ENCODE measurements at places on chromosomes 2 and 18.

GRCh38 chr18:31303771-31304170 is 14.2 kb upstream of the DSG1 start:
- no peak for DNase-seq

GRCh38 chr18:58400331-58400870 is 228.5 kb downstream of the ALPK2 start:
- DNase-seq, result peak; percentile 59

GRCh38 chr2:65320042-65320725 is 92.6 kb downstream of the ACTR2 start:
- peak; percentile 35 for DNase-seq

GRCh38 chr2:119415630-119416029 is 16.0 kb upstream of the TMEM37 start:
- no peak for DNase-seq

- no peak for DNase-seq
These were observed 174.1 kb upstream of the RASGRP3 start for GRCh38 chr2:33302348-33302747.

DNA sequence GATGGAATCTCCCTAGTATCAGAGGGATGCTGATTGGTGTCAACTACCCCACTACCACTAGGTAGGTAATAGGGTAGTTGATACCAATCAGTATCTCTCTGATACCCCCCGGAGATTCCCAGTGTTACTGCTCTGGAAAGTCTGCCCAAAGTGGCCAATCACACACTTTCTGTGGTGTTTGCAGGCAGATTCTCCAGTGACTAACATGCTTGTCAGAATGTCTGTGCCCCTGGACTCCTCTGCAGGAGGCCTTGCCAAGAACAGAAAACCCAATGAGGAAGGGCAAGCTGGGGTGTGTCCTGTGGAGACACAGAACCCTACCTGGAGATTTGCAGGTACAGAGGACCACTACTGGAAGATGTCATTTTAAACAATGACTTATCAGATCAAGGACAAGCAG is 135.1 kb downstream of the RIT2 start:
- DNase-seq, result no peak

DNA sequence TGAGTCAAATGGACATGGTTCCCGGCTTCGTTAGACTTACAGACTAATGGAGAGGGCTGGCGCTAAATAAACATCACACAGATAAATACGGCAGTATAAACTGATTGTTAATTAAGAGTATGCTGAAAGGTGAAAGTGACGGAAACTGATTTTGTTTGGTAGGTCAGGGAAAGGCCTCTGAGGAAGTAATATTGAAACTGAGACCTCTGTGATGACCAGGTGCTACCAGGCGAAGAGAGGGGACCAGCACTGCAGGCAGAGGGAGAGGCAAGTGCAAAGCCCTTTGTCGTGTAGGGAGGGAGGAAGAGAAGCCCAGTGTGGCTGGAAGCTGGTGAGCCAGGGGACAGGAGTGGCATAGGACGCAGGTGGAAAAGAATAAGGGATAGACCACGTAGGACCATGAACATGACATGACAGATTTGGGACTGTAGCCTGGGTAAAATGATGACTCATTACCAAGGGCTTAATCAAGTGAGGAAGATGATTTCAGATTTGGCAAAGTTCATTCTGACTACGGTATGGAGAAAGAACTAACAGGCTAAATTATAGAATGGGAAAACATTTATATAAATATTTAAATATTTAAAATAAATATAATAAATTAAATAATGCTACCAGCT is 433.1 kb downstream of the NCKAP5 start:
- DNase-seq, result no peak

GRCh38 chr2:54482715-54483114 is 26.6 kb downstream of the SPTBN1 start:
- DNase-seq, result peak; percentile 95

DNA sequence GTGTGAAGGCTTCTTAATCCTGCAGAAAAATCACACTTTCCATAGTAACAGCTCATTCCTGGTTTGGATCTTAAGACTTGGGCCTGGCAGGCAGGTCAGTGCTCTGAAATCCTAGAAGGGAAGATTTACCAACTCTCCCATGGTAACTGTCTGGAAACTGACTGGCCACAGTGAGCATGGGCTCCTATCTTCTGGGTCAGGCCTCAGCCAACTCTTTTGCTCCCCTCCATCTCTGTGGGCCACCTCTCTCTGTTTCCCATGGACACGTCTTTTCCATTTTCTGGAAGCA is 86.7 kb downstream of the ACAA2 start:
- no peak for DNase-seq

DNA sequence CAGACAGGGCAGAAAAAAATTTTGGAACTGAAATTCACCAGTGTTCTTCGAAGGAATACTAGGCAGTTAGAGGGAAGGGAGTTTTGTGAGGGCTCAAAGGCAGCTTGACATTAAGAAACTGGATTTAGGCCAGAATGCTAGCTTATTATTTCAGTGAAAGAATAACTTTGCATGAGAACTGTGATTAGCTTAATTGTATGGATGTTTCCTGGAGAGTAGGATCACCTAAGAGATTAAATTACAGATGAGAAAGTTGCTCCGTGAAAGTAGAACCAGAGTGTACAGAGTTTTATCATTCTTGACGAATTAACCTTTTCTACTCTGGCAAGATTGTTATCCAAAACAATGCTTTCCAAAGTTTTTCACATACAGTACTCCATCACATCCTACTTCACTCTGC is 6.2 kb downstream of the SPAG16 start:
- no peak for DNase-seq

DNA sequence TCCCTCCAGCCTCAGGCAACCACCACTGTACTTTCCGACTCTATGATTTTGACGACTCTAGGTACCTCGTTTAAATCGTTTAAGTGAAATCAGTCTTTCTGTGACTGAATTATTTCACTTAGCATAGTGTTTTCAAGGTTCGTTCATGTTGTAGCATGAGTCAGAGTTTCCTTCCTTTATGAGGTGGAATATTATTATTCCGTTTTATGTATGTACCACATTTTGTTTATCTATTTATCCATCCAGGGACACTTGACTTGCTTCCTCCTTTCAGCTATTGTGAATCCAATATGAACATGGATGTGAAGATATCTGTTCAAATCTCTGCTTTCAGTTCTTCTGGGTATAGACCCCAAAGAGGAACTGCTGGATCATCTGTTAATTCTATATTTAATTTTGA is 19.1 kb downstream of the IL1R2 start:
- no peak for DNase-seq

DNA sequence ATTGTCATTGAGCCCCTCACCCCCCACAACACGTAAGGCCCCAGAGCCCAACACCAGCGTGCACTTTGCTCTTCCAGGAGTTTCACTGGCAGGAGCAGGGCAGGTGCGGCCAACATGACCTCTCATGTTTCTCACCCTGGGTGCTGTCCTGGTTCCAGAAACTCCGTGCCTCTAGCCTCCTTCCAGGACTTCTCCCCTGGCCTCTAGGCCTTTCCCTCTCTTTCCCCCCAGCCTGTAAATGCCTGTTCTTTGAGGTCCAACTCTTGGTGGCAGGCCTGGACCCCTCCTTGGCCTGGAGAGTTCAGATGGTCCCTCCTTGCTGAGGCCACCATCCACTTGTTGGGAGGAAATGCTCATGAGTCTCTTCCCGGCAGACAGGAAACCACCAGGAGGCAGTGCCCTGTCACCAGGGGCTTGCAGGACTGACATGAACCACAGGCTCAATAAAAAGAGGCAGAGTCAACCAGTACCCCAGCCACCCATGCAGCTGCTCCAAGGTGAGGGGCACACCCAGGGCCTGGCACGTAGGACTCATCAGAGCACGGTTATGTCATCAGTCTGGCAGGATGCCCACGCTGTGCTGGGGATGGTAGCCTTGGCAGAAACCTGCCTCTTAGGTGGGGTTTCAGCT is 1.5 kb downstream of the MALL start:
- peak; percentile 58 for DNase-seq

DNA sequence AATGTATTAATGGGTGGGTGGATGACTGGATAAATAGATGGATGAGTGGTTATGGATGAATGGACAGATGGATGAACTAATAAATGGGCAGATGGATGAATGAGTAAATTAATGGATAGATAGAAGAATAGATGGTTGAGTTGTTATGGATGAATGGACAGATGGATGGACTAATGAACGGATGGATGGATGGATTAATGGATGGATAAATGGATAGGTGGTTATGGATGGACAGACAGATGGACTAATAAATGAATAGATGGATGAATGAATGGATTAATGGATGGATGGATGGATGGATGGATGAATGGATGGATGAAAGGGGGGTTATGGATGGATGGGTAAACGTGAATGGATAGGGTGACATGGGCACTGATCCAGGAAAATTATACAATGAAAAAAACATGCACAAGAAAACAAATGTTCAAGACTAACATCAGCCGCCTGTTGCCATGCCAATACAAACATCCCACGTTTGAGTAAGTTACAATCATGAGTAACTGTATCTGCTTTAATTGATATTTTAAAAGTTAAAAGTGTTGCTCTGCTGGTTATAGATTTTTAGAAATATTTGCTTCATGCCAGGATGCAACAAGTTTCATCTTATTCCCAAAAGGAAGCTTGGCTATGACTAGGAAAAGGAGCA is 20.8 kb downstream of the PXDN start:
- DNase-seq, result no peak

GRCh38 chr2:152623076-152623740 is 94.1 kb downstream of the PRPF40A start:
- DNase-seq, result no peak

DNA sequence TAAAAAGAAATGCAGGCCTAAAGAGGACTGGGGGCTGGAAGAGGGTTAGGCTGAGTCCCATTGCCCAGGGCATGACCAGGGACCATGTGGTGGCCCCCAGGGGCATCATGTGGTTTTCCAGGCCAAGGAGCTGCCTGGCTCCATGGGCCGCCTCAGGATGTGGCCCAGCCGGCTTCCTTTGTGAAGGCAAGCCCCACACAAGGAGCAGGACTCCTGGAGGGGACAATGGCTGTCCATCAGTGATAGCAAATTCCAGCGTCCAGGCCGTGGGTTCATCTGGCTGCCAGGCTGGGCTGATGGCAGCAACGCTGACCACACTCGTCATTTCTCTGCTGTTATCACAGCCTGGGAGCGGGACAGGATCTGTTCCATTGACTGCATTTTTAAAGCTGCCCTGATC is 82.5 kb downstream of the GBX2 start:
- DNase-seq, result no peak

GRCh38 chr18:70195852-70196434 is 9.5 kb downstream of the RTTN start:
- peak; percentile 55 for DNase-seq

DNA sequence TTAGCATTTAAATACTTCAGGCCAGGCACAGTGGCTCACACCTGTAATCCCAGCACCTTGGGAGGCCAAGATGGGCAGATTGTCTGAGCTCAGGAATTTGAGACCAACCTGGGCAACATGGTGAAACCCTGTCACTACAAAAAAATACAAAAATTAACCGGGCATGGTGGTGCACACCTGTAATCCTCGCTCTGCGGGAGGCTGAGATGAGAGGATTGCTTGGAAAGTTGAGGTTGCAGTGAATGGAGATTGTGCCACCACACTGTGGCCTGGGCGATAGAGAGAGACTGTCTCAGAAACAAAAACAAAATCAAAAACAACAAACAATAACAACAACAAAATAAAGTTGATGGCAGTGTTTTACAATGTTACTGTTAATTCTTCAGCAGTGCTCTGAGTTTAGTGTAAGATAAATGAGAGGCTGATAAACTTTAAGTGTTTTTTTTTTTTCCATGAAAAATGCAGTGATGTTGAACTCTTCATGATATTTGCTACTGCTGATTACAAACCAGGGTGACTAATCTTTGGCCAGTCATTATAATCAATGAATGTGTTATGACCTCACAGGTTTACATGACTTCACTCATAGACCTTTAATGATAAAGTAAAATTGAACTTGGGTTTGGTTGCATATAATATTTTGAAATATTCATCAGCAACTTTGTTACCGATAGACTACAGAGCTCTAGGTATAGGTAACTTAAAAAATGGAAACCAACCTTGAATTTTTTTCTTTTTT is 2.5 kb downstream of the ITGAV start:
- DNase-seq, result no peak

- DNase-seq, result no peak
These were observed 75.2 kb downstream of the CABLES1 start for GRCh38 chr18:23210526-23210925.

DNA sequence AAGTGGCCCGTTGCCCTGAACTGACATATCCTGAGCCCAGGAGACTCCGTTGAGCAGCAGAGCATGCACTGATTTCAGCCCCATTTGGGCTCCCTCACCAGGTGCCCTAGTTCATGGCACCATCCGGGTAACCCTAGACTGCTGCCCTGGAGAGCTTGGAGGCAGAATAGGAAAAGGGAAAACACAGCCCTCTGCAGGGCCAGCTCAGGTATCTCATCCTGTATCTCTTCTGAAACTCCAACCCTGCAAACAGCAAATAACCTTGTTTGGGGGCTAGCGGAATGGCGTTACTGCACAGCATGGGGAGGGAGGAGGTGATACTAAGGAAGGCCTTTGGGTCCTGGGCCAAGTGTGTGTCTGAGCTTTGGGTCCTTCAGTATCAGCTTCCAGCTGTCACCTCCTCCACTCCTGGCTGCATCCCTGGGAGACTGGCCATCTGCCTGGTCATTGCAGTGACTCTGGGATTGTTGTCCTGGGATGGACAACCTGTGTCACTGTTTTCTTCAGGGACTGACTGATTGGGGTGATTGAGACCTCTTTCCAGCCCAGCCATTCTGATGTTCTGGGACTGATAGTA is 233.8 kb upstream of the SKOR2 start:
- no peak for DNase-seq

DNA sequence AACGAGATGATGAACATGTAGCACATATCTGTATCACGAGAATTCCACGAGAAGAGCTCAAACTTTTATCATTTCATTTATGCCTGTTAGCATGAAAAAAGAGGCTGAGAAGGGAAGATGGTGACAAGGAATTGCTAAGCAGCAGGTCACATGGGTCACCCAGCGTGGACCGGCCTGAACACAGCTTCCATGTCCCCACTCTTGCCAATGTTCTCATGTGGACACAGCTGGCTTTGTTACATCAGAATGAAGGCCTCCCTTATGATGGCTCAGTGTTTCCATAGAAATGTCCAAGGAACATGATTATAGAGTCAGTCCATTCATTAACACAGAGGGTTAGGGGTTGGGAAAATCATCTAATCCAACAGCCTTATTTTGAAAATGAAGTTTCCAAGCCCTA is 215.4 kb downstream of the CMPK2 start:
- no peak for DNase-seq

GRCh38 chr18:48139431-48140347 is 209.2 kb upstream of the SMAD2 start:
- DNase-seq, result peak; percentile 83

Data from tongue (tissue), 3 donors.